ENCODE measurements at places on chromosomes 11 and 22.

- DNase-seq: no peak
These were observed 38.2 kb upstream of the NARS2 start for GRCh38 chr11:78612721-78613377.

DNA sequence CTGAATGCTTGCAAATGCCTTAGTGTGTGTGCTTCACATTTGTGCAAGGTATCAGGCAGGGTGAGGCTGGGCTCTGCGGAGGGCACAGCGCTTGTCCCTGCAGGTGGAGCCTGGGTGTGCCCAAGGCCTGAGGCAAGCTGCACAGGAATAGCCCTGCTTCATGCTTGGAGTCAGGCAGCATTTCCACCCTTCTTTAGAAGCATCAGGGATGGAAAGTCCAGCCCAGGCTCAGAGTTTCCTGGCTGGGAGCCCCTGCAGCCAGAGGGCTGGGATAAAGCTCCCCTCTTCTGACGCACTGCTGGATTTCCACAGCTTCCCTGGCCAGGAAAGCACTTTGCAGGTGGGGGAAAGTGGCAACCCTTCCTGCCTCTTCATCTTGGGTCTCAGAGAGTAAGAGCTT is 63.4 kb downstream of the GALNT18 start:
- DNase-seq: no peak

DNA sequence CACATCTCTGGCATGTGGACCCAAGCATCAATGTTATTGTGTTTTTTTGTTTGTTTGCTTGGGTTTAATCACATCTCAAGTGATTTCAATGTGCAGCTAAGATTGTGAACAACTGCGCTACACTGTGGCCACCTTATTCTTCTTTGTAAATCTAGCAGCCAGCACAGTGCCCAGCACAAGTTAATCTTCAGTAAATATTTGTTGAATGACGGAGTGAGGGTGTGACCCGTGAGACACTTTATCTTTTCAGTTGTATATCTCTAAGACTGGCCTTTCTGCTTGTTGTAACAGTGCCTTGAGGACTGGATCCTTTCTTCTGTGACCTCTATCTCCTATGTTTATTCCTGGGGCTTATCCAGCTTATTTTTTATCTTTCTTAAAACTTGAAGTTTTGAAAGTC is 21.4 kb upstream of the AMOTL1 start:
- no peak for DNase-seq

GRCh38 chr11:45145379-45146071 is 914 bp upstream of the PRDM11 start:
- DNase-seq: peak; percentile 38

- DNase-seq: no peak
These were observed 26.4 kb downstream of the MB start for GRCh38 chr22:35590634-35591295.

DNA sequence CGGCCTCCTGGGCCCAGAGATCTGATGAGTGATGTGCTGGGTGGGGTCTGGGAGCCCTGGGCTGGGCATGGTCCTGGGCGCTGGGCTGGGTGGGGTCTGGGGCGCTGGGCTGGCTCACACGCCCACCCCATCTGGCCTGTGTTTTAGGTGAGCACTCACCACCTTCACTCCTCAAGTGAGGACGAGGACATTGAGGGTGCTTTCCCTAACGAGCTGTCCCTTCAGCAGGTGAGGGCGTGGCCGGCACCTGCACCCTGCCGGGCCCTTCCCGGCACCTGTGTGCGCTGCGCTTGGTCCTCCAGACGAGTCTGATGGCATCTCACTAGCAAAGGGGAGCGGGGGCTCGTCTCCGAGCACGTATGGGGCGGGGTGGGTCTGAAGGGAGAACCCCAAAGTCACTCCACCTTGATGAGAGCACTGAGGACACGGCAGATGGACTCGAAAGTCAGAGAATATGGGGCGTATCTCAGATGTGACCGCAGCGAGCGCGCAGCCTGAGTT is 37.9 kb downstream of the SBF1 start:
- no peak for DNase-seq

DNA sequence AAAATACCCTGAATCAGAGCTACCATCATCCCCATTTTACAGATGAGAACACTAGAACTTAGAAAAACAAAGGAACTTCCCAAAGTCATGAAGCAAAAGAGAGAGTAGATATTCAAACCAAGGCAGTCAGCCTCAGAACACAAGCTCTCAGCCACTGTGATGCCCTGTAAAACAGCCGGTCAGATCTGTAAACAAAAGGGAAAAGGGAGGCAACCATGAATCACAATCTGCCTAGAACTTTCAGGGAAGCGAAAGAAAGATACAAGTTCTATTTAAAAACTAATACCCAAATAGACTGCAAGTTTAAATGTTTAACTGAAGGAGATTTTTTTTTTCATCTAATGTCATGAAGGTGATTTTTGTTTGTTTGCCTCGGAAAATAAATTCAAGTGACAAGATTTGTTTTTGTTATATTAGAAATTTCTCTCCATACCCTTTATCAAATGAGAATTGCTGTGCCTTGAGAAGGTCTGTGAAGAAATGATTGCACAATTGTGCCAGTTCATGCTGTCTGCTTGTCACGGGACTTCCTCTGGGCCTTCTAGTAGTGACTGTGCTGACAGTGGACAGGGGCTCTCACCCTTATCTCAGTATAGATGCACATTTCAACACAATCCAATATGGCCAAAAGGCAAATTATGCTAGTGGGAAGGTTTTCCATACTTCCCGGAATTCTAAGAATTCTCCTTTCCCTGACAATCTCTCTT is 11.7 kb downstream of the SAA1 start:
- no peak for DNase-seq

DNA sequence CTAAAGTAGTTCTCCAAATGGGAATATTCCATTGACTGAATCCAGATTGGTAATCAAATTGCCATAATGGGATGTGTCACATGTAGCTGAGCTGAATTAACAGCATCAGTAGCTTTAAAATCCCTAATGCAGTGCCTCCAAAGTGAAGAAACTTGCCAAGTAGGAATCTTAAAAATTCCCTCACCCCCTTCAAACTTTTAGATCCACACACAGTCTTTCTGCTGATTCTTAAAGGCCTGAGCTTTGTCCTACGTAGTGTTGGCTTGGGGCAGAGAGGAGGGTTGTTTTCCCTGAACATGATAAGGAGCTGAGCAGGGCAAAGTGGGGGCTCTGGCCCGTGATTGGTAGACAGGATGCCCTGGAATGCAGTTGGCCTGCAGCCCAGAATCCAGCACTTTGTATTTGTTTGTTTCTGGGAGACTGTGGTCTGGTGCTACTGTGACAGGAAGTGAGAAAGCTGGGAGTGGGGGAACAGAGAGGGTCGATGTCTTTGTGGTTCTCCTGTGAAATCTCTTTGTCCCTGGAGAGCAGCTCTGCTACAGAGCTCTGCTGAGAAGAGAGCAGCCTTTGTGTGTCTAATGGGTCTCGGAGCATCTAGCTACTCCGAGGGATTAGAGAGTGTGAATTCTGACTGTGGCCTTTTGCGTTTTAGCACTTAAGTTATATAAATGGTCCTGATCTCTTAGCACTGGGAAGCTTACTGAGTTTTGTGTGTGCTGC is 16.9 kb downstream of the CTNND1 start:
- peak; percentile 94 for DNase-seq

DNA sequence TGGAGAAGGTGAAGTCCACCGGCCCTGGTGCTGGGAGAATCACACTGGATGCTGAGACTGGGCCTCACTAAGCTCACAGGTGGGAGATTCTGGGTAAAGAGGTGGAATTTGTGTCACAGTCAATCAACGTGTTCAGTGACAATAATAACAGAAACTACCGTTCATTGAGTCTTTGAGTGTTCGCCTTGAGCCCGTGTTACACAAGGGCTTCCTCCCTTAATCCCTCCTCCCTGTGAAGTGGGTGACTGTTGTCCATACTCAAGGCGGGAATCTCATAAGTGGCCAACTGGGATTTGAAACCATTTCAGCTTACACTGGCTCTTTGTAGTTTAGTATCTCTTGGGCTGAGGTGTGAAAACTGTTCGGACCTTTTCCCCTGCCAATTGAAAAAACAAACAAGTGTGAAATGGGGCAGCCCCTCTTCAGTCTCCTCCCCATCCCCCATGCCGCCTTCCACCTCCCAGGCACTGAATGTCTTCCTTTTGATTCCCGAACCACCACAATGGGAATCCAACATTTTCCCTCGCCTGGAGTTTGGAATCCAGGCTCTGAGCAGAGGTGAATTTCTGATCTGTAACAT is 502.4 kb downstream of the MIAT start:
- DNase-seq: no peak

DNA sequence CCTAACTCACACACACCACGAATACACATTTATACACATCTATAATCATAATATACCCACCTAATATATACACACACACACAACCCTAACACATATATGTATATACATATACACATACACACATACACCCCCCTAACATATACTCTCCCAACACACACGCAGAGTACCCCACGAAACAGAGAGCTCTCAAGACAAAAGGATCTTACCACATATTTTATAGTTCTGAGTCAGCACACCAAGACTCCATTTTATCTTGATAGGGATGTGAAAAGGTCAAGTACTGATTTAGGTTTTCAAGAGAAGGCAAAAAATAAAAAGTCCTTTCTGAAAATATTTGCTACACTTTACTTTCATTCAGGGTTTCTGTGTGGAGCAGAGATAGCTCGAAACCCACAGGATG is 1207.2 kb downstream of the LRRC4C start:
- no peak for DNase-seq

- no peak for DNase-seq
These were observed 28.8 kb upstream of the EXPH5 start for GRCh38 chr11:108622341-108622740.

- no peak for DNase-seq
These were observed 493.8 kb downstream of the NTM start for GRCh38 chr11:131864228-131864627.

DNA sequence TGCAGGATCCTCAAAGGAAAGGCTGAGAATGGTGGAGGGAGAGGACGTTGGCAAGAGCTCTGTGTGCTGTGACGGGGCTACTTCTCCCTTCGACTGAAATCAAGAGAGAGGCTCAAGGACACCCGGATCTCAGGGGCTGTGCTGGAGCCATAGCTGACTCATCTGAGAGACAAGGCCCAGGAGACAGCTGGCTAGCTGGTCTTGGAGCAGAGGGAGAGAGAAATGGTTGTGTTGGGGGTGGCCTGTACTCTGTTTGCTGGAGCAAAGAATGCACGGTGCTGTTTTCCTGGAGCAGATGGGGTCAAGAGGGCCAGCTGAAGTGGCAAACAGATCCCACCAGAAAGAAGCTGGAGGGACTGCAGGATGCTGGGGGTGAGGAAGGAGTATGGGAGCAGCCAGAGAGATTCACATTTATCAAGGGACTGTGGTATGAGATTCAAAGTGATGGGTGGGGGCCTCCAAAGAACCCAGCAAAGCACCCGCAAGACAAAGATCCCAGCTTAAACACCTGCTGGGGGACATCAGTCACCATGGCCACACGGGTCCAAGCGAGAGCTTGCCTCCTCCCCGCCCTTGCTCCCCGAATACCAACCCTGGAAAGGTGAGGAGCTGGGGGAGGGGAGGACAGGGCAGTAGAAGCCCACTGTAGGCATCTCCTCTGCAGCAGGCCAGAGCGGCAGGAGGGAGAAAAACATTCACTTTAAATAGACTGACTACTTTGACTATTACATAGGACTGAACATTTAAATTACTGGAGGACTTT is 40.8 kb downstream of the MAP6 start:
- DNase-seq: peak; percentile 22

DNA sequence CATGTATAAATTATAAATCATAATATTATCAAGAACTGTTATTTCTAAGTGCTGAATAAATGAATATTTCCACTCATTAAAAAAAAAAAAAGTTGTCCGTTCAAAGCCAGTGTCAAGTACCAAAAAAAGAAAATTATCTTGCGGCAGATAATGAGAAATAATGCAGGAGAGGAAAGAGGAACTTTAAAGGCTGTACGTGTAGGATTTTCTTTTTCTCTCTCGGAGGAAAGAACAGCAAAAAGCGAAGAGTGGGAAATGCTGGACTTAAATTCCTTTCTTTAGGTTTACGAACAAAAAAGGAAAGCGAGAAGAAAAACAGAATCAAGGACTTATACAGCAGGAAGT is 999 bp upstream of the CCDC83 start:
- DNase-seq: no peak

DNA sequence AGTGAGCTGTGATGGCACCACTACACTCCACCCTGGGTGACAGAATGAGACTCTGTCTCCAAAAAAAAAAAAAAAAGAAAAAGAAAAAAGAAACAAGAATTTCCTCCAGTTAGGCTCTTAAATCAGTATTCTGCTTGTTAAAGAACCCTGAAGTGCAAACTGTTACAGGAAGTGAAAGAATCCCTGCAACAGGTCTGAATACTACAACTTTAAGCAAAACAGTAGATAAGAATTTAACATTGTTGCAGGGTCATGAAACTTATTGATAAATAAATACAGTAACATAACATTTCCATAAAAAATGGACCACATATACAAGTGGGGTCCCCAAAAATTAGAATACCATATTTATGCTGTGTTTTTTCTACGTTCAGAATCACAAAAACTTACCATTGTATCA is 35.8 kb downstream of the FCHSD2 start:
- no peak for DNase-seq

DNA sequence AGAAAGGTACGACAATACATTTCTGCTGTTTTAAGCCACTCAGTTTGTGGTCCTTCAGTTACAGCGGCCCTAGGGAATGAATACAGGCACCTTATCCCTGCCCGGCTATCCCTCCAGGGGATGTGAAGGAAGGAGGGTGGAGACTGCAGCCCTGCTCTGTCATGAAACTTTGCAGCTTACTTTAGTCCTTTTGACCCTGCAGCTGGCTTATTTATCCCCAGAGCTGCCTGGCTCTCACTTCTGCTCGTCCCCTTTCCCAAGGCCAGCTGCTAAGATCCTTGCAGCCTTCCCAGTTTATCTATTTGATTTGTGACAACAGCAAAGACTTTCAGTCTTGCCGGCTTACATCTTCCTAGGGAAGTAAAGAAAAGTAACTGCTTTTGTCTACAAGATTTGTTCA is 55.2 kb downstream of the SC5D start:
- DNase-seq: no peak

DNA sequence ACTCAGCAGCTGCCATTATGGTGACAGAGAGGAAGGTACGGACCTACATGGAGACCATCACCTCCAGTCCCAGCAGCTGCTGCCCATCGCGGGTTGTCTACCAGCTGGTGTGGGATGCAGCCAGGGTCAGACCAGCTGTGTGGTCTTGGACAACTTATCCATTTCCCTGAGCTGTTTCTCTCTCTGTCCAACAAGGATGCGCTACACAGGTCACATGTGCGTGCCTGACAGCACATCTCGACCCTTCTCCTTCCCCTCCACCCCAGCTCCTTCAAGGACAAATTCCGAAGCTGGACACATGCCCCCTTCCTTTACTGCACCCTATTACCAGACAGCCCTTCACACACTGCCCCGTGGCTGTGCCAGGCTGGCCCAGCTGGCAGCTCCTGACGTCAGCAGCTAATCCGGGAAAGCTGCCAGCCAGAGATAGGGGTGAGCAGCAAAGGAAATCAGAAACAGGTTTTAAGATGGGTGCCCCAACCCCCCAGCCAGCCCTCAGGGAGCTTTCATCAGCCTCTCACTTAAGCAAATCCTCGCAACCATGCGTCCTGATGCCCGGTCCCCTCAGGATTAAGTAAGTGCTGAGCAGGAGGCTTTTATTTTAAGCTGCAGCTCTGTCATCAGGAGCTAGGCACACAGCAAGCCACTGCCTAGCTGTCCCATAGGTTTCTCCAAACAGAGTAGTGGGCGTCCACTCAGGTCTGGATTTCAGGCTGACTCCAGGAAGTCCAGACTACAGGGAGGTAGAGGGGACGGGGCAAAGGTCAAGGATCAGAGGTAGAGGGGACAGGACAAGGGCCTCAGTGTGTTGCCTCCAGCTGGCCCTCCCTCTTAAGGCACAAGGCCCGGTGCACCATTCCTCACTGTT is 20.3 kb downstream of the TEF start:
- peak; percentile 91 for DNase-seq

Measured in adipocyte (in vitro differentiated cells).